ENCODE measurements at places on chromosomes 7 and 10.

GRCh38 chr7:50792342-50793119, 9.8 kb upstream of the GRB10 start:
- peaks cover 8% of the 10 kb centered on the region for H3K4me1 ChIP-seq
- H3K36me3 ChIP-seq, result no peaks in the 10 kb centered on the region
- DNase-seq, result peak; percentile 19
- H3K4me3 ChIP-seq, result no peak overlapping the region

DNA sequence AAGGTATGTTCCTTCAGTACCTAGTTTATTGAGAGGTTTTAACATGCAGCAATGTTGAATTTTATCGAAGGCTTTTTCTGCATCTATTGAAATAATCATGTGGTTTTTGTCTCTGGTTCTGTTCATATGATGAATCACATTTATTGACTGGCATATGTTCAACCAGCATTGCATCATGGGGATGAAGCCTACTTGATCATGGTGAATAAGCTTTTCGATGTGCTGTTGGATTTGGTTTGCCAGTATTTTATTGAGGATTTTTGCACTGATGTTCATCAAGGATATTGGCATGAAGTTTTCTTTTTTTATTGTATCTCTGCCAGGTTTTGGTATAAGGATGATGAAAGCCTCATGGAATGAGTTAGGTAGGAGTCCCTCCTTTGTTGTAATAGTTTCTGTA, 204.0 kb upstream of the GNAI1 start:
- no peaks in the 10 kb centered on the region for H3K4me1 ChIP-seq
- H3K27me3 ChIP-seq, result no peaks in the 10 kb centered on the region
- no peak overlapping the region for H3K4me3 ChIP-seq
- no peaks in the 10 kb centered on the region for H3K36me3 ChIP-seq

GRCh38 chr7:1057416-1058291, 13.3 kb downstream of the GPR146 start:
- H3K36me3 ChIP-seq, result no peaks in the 10 kb centered on the region
- peaks cover 32% of the 10 kb centered on the region for H3K4me1 ChIP-seq
- no peak for DNase-seq
- no peaks in the 10 kb centered on the region for H3K27me3 ChIP-seq

DNA sequence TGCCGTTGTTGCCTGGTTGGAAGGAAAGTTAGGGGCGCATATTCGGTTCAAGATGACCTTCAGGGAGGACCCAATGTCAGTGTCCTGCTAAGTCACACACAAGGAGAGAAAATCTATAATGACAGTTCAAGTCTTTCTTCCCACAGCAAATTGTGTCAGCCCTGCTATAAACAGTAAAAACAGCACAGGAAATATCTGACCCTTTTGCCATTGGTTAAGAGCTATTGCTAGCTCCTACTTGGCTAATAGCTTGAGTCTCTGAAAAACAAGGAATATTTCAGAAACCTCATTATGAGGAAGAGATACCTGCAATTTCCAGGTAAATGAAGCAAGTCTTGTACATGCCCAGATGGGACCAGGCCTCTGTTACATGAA, 175.6 kb downstream of the SKIDA1 start:
- no peak for DNase-seq
- no peaks in the 10 kb centered on the region for H3K4me1 ChIP-seq
- no peaks in the 10 kb centered on the region for H3K36me3 ChIP-seq

- H3K27ac ChIP-seq, result no peak overlapping the region
- H3K27me3 ChIP-seq, result no peaks in the 10 kb centered on the region
- no peak for DNase-seq
- no peak overlapping the region for H3K4me3 ChIP-seq
- H3K36me3 ChIP-seq, result no peaks in the 10 kb centered on the region
Measured at GRCh38 chr10:52632591-52632990, 140.0 kb downstream of the MBL2 start.

All from CD4-positive, alpha-beta memory T cell (primary cell).